ENCODE measurements at places on chromosomes 5 and 9.

- DNase-seq, result no peak
Observed at GRCh38 chr5:42491699-42492098, 68.5 kb downstream of the GHR start.

DNA sequence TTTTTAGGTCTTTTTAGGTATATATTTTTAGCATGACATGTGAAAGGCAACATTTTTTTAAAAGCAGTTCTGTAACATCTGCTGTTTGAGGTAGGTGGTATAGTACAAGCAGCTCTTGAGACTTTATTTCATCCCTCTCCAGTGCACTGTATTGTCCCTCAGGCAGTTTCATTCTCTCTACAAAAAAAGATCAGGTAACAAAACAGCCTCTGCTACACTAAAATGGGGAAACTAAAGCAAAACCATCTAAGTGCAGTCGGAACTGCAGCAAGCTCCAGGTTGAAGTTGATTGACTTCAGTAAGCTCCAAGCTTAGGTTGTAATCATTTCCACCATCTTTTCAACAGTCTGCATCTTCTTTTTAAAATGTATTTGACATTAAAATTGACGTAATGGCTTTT, 195.6 kb downstream of the DEPDC1B start:
- DNase-seq, result no peak

- no peak for DNase-seq
Observed at GRCh38 chr5:163916861-163917260, 411.4 kb downstream of the MAT2B start.

- no peak for DNase-seq
Observed at GRCh38 chr5:65811004-65811403, 89.0 kb downstream of the NLN start.

All from OCI-M1 (cell line).